ENCODE measurements at places on chromosomes 7 and 10.
A peak's percentile ranks its signal among the peaks of the same experiment; 100 is the strongest.

GRCh38 chr10:88116481-88116880 lies 253.1 kb downstream of the PTEN start:
- DNase-seq, result peak; percentile 63

DNA sequence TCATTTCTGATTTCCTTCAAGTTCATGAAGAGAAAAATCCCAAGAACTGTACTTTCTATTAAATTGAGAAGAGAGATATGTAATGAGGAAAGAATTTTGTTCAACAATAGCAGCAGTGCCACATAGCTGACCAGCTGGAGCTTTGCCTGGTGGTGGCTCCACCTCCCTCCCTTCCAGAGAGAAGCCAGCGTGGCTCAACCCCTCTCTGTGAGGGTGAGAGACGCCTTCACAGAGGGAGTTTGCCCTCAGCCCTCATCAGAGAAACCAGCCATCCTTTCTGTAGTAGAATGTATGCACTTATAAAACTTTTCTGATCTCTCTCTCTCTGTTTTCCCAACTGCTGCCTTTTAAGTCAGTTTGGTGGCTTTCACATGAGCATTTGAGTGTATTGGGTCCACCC lies 20.5 kb upstream of the COL1A2 start:
- DNase-seq, result peak; percentile 16

DNA sequence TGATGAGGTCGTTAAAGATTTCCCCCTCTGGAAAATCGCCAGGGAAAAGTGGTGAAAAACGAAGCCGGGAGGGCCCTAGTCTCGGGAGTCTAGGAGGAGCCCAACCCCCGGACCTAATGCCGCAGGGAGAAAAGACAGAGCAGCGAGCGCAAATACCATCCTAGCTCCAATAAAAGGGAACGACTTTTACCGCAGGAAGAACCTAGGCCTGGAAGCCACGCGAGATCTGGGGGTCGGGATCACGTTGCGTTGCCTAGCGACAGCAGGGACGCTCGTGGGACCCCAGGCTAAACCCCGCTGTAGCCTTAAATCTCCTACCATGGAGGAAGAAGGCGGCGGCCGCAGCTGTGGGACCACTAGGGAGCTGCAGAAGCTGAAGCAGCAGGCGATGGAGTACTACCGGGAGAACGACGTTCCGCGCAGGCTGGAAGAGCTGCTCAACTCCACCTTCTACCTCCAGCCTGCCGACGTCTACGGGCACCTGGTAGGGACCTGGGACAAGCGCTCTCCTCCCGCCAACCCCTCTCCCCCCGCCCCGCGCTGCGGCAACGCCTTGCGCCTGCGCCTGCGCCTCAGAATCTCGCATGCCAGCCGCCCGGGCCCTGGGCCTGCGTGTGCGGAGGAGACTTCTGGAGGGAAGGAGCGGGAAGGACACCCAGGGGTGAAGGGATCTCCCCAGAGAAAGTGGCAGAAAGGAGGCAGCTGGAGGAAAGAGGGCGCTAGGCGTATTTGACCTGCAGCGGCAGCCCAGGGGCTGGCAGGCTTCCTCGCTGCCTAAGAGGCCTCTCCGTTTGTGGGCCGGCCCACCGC lies at the start of gene ENO4:
TSS of gene ENO4 (plus strand) at position 252 of the 810 bp plus-strand sequence. CDS start at position 320, 68 bp downstream.
- peak; percentile 90 for DNase-seq

- peak; percentile 6 for DNase-seq
Measured at GRCh38 chr10:114195079-114195478, 15.9 kb downstream of the TDRD1 start.

GRCh38 chr10:125213541-125214282 lies 53.3 kb upstream of the CTBP2 start:
- DNase-seq, result no peak

DNA sequence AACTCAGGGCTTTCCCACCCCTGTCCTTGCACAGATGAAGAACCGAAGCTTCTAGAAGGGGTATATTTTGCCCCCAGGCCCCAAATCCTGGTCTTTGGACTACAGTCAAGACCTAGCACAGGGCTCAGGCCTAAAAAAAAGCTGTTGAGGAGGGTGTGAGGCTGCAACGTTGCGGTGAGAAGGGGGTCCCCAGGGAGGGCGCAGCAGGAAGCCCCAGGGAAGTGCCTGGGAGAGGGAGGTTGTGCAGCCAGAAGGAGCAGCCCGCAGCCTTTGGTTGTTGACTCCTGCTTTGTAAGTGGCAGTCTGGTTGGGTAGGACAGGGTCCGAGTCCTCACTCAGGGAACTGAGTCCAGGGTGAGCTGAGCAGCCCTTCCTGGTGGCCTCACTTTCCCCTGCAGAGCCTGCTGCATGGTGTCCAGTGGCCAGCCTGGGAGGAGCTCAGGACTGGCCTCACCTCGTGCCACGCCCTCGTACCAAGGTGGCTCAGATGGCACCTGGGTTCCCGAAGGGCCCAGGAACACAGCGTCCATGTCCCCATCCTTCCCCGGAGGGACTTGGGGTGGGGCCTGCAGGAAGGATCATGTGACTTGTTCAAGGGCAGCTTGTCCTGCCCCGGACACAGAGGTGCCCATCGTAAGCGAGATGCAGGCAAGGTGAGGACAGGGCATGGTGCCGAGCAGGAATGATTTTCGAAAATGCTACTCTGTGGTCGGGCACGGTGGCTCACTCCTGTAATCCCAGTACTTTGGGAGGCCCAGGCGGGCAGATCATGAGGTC lies 166.4 kb upstream of the TNRC18 start:
- DNase-seq, result no peak

GRCh38 chr7:41924796-41925195 lies 221.9 kb upstream of the INHBA start:
- DNase-seq, result no peak

DNA sequence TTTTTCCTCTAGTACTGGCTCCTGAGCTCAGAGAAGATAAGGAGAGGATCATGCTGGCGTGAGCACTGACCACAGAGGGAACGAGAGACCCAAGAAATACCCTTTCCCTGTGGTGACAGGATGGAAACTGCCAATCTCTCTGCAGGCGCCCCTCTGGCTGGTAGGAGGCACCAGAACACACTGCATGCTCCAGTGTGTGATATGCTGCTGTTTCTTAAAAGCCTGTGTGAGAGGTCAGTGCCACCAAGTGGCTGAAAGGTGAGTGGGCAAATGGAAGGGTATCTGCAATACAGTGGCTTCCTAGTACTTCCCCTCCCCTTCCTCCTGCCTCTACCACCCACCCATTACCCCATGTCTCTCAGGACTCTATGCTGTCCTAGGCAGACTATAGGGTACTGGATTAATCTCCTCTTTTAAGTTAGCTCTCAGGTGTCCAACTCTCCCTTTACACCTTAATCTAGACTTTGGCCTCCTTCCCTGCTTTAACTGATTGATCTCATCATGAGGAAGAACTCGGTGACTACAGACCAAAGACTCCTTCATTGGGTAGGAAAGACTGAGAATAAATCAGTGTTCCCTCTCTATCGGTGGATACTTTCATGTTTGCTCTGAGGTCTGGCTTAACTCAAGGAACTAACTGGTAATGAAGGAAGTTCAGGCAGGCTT lies 283.6 kb downstream of the ADRA2A start:
- peak; percentile 31 for DNase-seq

- DNase-seq, result no peak
Measured at GRCh38 chr10:86299562-86299961, 67.0 kb downstream of the GRID1 start.

DNA sequence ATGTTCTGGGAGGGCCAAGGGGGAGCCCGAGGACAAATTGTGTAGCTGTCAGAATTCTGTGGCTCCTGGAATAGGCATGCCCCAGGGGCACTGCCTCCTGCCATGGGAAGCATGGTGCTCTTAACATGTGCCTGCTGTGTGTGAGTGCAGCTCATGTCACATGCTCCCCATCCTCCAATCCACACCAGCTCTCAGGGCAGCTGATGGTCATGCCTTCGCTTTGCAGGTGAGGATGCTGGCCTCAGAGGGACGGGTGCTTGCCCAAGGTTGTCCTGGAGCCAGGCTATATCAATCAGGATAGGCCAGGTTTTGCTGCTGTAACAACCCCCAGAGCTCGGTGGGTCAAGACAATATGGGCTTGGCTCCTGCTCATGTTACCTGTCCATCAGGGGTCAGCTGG lies 303.4 kb downstream of the RPS24 start:
- no peak for DNase-seq

GRCh38 chr7:135900065-135900546 lies 77.1 kb downstream of the MTPN start:
- no peak for DNase-seq

DNA sequence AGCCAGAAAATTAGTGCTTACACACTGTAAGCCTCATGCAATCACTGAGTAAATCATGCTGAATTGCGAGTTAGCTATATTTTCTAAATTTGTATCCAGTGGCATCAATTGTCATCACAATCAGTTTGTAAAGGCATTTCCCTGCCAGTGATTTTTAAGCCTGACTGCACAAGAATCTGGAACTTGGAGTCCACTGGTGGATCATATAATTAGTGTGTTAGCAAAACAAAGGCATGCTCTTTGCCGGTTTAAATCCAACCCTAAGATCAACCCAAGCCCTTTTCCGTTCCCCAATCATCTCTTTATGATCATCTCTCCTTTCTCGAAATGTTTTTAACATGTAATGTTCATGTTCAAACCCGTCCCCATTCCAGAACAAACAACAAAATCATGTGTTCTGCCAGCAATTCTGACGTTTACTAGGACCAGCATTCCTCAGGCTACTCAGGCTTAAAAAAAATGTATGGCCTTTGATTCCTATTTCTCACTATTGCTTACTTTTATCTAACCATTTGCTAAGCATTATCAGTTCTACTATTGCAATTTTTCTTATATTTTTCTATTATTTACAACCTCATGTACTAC lies 649.2 kb downstream of the SORCS1 start:
- peak; percentile 80 for DNase-seq

DNA sequence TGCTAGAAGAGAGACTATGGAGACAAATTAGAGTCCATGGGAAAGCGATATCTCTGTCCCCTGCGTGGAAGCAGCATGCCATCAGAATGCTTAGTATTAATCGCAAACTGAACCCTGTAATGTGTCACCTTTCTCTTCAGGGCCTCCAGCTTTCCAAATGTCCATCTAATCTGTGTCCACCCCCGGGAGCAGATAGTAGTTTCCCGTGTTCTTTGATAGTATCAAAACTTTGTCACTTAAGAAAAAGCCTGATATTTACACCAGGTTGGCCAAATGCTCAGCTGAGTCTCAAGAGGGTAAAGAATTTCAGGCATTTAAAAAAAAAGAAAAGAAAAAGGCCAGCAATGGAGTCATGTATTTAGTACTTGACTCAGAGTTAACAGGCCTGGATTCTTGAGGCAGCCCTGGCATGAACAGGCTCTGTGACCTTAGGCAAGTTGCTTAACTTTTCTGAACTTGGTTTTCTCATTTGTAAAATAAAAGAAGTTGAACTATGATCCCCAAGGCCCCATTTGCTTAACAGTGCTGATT lies 10.4 kb upstream of the GSAP start:
- peak; percentile 54 for DNase-seq

- DNase-seq, result no peak
Measured at GRCh38 chr7:81845744-81846241, 75.9 kb upstream of the HGF start.

DNA sequence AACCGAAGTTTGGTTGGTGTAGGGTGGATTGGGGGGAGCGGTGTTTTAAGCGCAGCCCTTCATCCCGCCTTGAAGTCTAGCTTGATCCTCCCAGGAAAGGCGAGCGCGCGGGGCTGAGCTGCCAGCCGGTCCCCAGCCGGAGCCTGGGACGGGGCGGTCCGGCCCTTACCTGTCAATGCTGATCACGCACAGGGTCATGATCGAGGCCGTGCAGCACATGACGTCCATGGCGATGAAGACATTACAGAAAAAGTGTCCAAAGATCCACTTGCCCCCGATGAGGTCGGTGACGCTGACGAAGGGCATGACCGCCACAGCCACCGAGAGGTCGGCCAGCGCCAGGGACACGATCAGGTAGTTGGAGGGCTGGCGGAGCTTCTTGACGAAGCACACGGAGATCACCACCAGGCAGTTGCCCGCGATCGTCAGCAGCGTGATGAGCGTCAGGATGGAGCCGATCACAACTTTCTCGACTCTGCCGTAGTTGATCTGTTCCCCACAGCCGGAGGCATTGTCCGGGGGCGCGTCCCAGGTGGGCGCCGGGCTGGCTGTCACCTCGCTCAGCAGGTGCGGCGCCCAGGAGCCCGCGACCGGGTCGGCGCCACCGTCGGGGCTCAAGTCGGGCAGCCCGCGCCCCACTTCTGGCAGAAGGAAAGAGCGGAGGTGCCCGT lies 740 bp downstream of the HTR7 start:
- DNase-seq, result peak; percentile 41

- no peak for DNase-seq
Measured at GRCh38 chr10:61878740-61879068, 22.8 kb upstream of the ARID5B start.

DNA sequence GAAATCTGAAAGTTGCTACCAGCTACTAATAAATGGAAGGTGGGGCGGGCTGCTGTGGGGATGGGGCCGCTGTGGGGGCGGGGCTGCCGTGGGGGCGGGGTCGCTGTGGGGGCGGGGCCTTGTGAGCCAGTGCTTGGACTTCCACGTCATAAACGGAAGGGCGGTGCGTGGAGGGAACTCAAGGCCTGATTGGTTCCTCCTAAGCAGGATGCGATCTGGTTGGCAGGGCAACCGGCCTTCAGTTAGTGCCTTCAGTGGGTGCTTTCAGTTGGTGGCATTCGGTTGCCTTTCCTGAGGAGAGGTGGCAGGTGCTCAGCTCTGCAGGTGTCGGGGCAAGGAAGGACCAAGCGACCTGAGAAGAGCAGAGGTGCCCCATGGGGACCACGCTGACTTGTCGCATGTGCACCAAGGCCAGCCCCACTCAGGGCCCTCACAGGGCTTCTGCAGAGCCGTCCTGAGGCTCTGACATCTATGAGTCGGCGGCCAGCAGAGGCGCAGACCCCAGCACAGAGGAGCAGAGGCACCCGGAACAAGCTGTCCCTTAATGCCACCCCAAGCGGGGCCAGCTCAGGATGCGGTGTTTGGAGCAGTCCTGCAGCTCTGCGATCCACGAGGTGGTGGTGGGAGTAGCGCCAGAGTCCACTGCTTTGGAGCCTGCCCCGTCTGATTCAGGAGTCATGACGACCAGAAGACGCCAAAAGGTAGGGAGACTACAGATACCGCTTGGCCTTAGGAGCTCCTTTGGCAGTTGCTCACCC lies 54.4 kb upstream of the PDSS1 start:
- no peak for DNase-seq

DNA sequence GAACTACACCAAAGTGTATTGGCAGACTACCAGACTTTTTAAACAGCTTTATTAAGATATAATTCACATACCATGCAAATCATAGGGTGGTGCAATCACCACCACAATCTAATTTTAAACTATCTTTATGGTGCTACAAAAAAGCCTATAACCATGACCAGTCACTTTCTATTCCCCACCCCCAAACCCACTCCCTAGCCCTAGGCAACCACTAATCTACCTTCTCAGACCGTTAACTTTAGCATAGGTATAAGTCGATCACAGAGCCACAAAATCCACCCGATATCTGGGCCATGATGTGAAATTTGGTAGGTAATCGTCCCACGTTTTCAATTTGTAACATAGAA lies 536 bp upstream of the POM121 start:
- peak; percentile 24 for DNase-seq
